DMS79 treated with DMSO at 0.1 percent for 48 hours (cell line): ENCODE measurements at places on chromosomes 7 and 10.
A peak's percentile ranks its signal among the peaks of the same experiment; 100 is the strongest.

GRCh38 chr10:117439243-117439912, 64.1 kb upstream of the PDZD8 start:
- DNase-seq = no peak

DNA sequence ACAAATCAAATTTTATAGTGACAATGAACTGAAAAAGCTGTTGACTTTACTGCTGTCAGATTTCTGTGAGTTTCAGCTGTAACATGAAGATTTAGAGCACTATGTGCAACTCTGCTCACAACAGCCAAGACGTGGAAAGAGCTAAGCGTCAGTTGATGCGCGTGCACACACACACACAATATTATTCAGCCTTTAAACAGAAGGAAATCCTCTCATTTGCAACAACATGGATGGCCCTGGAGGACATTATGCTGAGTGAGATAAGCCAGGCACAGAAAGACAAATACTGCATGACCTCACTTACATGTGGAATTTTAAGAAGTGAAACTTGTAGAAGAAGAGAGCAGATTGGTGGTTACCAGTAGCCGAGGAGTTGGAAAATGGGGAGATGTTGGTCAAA, 82.8 kb upstream of the FRMD4A start:
- no peak for DNase-seq

- DNase-seq = no peak
Observed at GRCh38 chr10:3530346-3530745, 254.7 kb downstream of the KLF6 start.

DNA sequence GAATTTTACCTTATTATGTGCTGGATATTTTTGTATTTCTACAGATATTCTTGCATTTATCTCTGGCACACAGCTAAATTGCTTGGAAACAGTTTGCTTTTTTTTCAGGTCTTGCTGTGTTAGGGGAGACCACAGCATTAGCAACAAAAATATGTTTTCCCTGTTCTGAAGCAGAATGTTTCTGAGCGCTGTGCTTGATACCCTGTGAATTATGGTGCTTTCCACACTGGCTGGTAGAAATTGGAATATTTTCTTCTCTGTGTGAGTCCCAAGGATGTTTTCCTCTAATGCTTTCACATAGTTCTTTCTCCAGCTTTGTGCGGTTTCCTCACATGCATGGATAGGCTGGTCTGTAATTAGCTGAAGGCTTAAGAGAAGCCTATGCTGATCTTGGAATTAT, 651.6 kb upstream of the IGFBP3 start:
- no peak for DNase-seq

DNA sequence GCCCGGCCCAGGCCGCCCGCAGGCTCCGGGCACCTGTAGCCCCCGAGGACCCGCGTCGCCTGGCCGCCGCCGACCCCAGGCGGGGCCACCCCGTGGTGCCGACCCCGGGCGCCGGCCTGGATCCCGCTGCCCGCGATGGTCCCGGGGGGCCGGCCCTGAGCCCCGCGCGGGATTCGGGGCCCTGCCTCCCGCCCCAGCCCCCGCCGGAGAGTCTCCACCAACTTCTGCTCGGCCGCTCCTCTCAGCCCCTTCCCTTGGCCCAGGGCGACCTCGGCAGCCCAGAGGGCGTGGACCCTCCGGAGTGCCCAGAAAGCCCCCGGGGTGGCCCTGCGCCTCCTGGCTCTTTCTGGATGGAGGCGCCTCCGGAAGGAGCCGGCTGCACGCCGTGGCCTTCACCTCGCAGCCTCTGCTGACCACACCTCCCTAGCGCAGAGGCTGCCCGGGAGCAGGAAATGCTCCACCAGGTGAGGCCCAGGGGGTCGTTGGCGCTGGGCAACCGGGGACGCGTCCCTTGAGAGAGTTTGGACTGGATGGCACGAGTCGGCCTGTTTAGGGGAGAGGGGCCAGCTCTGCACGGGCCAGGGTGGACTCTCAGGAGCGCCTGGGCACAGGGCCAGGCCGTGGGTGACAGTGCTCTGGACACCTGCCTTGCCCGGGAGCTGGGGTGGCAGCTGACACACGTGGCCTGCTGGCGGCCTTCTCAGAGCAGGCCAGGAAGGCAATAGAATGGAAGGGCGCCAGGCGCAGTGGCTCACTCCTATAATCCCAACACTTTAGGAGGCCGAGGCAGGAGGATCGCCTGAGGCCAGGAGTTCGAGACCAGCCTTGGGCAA, 529 bp downstream of the ZNF853 start:
- no peak for DNase-seq

- peak; percentile 39 for DNase-seq
Observed at GRCh38 chr7:24756545-24757352, 515 bp downstream of the GSDME start.

DNA sequence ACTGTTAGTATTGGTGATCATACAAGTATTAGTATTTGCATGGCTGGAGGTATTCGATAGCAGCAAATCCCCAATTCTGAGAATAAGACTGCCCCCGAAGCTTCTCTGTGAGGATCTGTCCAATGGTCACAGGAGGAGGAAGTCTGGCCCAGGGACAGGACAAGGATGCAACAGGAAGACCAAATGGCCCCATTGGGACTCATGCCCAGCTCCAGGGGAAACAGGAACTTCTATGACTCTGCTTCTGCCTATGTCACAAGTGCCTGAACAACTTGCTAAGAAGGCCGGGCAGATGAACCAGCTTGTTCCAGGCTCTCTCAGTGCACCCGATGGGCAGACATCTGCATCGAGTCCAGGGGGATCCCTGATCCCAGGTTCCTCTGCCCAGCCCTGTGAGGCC, 172.0 kb upstream of the GRB10 start:
- DNase-seq = no peak

GRCh38 chr7:21651697-21652096, 108.9 kb downstream of the DNAH11 start:
- no peak for DNase-seq

GRCh38 chr10:55519264-55519663, 718.2 kb upstream of the PCDH15 start:
- no peak for DNase-seq

DNA sequence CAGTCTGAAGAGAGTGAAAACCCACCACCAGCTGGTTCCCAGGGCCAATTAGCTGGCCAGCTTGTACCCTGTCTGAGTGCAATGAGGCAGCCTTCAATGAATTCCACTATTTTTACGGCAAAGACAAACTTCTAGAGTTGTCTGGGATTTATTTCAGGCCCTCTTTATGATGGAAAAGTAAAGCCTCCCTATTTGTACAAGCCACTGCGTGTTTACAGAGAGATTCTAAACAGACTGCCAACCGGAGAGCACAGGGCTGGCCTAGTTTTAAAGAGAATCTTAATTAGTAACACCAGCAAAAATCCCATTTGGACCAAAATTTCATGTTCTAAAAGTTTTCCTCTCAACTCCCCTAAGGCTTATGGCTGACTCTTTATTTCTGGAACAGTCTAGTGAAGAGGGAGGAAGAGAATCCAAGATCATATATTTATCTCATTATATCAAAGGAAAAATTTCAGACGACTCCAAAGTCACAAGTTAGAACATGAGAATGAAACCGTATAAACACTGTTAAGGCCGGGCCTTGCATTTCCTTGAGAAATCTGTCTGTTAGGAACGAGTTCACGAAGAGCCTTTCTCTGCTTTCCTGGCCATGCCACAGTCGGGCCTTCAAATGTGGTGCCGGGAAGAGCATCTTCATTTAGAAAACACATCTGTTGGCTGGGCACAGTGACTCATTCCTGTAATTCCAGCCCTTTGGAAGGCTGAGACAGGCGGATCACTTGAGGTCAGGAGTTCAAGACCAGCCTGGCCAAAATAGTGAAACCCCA, 724.6 kb upstream of the NRP1 start:
- DNase-seq = no peak

DNA sequence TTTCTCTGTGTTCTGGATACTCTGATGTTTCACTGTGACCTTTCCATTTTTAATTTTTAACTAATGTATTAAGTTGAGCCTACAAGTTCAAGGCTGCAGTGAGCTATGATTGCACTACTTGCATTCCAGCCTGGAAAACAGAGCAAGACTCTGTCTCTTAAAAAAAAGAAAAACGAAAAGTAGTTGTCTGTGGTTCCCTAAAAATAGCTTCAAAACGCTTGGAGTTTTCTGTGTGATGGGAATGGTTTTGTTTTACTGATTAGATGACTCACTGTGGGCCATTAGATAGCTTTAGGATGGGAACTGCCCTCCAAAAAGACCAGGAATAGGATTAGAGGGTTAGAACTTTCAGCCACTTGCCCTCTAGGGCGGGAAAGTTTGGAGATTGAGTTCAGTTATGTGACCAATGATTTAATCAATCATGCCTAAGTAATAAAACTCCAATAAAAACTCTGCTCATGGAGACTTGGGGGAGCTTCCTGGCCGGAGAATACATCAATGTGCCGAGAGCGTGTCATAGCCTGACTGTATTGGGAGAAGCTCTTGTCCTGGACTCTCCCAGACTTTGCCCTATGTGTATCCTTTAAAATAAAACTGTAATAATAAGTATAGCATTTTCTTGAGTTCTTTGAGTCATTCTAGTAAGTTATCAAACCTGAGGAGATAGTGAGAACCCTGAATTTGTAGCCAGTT, 147.1 kb downstream of the LYZL1 start:
- DNase-seq = no peak

DNA sequence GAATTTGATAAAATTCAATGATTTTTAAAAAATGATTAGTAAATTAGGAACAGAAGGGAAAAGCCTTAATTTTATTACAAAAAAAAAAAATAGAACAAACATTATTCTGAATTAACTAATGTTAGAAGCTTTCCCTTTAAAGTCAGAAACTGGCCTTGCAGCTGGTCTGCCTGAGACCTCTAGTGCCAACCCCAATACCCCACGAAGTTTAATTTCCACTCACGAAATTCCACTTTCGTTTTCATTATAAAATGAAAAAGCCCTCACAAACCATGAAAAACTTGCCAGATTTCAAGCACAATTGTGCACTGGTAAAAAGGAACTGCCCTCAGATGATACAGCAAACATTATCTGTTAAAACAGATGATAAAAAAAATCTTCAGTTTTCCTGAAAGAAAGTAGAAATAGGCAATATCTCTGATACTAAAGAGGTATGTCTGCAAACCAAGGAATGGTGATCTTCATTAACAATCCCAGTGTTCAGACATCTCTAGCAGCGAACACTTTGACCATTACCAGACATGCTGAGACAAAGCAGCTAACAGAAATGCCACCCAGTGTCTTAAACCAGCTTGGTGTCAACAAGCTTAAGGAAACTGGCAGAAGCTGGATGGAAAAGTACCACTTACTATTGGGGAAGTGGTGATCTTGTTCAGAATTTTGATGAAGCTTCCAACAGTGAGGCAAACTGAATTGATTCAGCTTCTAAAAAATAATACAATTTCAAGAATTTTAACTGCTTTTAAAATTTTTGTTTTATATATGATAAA, 80.2 kb downstream of the PALS2 start:
- DNase-seq = no peak

DNA sequence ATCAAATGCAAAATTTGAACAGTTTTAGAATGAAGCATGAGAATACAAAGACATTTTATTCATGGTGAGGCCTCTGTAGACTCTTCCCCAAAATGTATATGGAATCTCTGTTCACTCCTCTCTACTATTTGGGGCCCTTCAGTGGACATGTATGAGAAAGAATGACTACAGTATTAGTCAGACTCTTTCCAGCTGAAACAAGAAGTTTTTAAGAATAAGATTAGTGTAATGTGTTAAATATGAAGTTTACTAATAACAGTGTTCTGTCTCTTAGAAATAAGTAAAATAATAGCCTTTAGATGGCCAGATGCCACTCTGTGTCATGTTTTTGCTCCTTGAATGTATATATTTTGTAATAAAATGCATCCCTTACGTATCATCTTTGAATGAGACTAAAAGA, 585.6 kb downstream of the SUGCT start:
- DNase-seq = no peak

DNA sequence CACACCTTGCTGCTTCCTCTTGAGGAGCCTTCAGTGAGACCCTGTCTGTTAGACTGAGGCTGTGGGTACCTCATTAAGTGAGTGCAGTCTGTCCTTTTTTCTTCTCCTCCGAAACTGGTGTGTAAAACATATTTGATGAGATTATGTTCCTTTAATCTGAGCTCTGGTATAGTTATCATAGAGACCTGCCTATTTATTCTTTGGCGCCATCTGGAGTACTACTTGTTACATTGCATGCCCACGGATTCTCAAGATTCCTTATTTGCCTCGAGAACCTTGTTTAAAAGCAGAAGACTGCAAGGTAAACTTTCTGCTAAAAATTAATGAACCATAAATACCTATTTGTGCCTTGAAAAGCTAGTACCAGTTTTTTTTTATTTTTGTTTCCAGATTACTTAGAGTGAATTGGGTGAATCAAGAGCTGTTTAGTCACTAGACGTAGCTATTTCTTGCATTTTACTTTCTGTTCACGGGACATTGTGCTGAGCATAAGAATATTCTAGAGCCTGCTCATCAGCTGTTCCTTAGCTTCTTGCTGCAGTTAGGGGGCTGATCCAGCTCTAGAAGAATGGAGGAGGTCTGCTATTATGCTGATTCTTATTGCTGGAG, 16.9 kb upstream of the STMP1 start:
- peak; percentile 48 for DNase-seq

- DNase-seq = no peak
Observed at GRCh38 chr10:80273523-80274170, 15.8 kb downstream of the MAT1A start.

DNA sequence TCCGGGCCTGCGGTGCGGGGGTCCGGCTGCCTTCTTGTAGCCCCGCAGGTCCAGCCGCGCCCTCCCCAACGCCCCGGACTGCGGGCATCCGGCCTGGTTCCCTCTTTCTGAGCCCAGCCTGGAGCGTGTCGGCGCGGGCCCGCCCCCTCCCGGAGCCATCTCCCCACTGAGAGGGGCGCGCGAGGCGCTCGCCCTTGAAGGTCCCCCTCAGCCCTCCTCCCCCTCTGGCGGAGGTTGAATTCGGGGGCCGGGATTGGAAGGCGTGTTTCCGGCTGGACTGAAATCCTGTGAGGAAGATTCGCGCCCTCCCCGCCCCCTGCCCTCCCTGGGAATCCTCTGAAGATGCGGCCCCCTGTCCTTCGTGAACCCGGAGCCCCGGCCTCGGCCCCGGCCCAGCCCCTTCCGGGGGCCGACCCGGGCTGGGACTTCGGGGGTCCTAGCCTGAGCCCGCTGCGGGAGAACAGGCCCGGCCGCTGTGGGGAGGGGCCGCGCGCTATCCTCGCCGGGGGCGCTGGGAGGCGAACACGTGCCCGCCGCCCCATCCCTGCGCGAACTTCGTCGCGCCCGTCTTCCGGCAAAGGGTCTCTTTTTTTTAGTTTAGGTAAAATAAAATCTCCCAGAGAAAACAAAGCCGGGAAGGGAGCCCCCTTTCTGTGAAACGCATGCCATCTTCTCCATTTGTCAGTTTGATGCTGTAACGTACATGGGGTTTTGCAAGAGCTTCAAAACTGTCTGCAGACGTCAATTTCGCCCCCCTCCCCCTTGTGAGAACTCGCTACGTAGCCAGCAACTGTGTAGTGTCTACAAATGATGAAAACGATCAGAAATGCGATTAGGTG, 636 bp downstream of the PDCD4 start:
- peak; percentile 30 for DNase-seq

- DNase-seq = no peak
Observed at GRCh38 chr7:116859323-116859722, 3.1 kb upstream of the CAPZA2 start.

GRCh38 chr10:77529050-77529576, 108.5 kb downstream of the KCNMA1 start:
- DNase-seq = no peak
